Fibroblast of skin of right quadriceps (primary cell): ENCODE measurements at places on chromosomes 7 and 10.

GRCh38 chr10:71712572-71713134 is 6.9 kb downstream of the C10orf105 start:
- DNase-seq: no peak

DNA sequence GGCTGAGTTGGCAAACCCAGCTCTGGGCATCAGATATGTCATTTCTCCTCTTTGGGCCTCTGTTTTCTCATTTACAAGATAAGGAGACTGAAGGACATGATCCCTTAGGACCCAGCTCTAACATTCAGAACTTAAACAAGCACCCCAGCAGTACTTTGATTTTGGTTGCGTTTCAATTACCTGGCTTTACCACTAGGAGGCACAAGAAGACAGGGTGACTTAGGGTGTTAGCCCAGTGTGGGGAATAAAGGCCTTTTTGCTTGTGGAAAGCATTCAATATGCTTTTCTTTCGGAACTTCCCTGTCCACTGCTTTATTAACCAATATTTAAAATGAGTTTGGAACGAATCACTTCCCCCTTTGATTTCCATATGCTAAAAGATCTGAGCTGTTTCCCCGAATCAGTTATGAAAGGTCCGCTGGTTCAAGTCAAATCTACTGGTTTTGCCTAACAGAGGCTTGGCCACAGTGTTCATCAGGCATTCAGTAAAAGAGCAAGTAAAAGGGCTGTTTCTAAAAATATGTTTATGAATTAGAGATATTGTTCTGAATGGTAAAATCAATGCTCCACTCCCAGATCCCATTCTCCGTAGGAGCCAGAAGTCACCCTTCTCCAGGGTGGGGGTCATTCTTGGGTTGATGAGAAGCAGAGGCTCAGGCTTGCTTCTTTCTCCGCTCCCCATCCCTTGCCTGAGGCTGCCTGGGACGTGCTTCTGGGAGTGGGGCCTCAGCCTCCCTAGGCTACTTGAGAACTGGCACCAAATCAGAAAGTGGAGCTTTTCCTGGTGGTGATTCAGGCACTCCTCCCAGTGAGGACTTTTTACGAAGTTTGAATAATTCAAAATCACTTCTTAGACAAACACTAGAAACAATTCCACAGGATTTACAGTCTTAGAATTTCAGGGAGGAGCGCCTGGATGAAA is 105.5 kb downstream of the MYOF start:
- peak; percentile 81 for DNase-seq

GRCh38 chr7:40709062-40709964 is 574.5 kb downstream of the SUGCT start:
- DNase-seq: no peak

DNA sequence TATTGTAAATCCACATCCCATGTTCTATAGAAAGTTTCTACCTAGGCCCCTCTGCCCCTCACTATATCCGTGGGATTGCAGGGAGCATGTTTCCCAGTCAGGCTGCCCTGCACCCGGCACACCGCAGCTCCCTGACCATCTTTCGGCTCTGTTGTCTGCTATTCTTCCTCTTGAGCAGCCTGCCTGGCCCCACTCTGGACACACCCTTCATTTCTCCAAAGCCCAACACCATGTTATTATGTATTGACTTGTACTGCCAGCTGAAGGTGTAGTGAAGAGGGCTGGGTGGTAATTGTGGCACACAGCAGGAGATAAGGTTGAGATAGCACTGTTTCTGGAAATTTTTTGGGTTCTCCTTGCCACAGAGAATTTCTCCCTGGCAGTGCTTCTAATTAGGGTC is 9.8 kb downstream of the LRMDA start:
- no peak for DNase-seq

- no peak for DNase-seq
Observed at GRCh38 chr7:23628370-23628769, 31.2 kb downstream of the CCDC126 start.

DNA sequence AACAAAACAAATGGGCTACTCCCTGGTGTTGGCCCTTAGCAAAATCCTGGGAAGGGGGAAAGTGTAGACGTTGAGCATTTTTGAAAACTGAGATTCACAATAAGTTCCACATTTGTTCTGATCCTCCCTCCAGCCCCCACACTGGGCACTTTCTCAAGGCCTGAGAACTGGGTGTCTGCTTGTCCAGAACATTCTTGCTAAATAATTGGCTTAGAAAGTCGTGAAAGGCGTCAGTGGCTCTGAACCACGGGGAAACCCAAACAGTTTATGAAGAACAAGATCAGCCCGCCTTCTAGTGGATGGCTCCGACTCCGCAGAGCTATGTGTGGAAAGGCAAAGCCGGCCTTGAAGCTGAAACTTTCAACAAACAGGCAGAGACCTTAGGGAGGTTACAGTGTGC is 370.1 kb downstream of the PRPF18 start:
- DNase-seq: peak; percentile 47

GRCh38 chr7:6578114-6579084 is 1.1 kb downstream of the ZDHHC4 start:
- no peak for DNase-seq

GRCh38 chr10:125064681-125065492 is 95.5 kb downstream of the CTBP2 start:
- peak; percentile 88 for DNase-seq

- no peak for DNase-seq
Observed at GRCh38 chr7:36035186-36035585, 117.9 kb upstream of the EEPD1 start.

GRCh38 chr10:13634207-13634606 is 47.4 kb downstream of the PRPF18 start:
- peak; percentile 19 for DNase-seq

DNA sequence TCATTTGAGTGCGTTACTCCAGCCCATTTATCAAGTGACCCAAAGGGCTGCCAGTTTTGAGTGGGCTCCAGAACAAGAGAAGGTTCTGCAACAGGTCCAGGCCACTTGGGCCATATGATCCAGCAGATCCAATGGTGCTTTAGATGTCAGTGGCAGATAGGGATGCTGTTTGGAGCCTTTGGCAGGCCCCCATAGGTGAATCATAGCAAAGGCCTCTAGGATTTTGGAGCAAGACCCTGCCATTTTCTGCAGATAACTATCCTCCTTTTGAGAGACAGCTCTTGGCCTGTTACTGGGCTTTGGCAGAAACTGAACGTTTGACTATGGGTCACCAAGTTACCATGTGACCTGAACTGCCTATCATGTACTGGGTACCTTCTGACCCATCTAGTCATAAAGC is 358.8 kb upstream of the SEMA3C start:
- DNase-seq: no peak

DNA sequence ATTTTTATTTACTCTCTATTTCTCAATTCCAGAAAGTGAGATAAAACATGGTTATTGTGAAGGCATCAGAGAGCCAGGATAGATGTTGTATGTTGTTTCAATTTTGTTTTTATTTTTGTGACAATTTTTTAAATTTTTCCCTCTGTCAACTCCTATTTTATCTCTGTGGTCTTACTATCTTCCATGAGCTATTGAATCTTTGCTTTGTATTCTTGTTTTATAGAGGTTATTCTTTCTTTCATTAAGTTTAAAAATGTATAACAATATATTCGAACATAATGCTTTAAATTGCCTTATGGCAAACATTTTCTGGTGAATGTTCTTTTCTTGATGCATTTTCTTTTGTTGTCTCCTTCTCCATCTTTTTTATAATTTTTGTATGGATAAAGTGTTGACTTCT is 78.4 kb downstream of the POU6F2 start:
- DNase-seq: no peak
